Activated CD4-positive, alpha-beta T cell treated with anti-CD3 and anti-CD28 coated beads, Interleukin-2, amount 50 U/mL, for 1 hour (primary cell): ENCODE measurements at places on chromosomes 5 and 9.

DNA sequence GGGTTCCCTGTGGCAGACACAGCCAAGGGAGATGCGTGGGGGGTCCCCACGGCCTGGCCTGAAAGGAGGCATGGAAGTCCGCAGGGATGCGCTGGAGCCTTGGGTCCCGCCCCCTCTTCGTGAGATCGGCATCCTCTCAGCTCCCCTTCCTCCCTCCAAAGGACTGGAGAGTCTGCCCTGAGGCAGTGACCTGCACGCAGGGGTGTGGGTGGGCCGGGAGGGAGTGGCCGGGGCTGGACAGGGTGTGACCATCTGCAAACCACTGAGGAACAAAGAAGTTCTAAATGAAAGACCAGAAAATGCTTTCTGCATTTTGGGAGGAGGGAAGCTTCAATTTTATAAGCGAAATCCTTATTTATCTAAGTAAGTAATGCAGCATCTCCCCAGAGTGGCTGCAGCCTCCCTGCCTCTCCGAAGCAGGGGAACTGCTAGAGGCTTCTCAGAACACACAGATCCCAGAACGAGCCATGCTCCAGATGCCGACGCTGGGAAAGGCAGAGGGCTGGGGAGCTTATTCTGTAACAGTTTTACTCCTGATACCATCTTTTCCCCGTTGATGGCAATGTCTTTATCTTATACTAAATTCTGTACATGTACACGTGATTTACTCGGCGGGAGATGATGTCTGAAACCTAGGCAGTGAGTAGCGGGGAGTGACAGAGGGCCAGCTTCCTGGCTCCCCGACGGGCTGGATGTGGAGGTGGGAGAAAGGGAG lies 221.7 kb downstream of the FANCC start:
- no peak for DNase-seq

DNA sequence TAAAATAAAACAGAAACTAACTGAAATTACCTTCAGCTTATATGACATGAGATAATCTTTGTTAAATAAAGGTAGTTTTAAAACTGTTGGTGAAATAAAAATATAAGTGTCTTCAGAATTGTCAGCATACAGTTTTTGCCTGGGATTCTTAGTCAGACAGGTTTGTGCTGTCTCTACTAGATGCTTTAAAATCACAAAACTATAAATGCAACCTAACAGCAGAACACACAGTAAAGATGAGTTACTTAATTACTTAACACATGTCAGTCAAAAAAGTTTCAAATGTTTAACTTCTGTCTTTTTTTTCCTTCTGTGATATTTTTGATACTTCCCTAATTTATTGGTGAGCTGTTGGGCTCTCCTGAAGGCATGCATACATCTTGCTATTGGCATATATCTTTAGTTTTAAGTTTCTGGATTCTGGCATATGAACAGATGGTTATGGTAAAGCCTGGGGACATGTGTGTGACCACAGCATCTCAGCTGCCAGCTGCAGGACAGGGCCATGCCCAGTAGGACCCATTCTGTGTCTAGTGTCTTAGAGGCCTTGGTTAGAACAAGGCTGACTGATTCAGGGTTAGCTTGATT lies 231.1 kb upstream of the NUDT12 start:
- no peak for DNase-seq

GRCh38 chr9:123741214-123741613 lies 188.7 kb downstream of the DENND1A start:
- no peak for DNase-seq

DNA sequence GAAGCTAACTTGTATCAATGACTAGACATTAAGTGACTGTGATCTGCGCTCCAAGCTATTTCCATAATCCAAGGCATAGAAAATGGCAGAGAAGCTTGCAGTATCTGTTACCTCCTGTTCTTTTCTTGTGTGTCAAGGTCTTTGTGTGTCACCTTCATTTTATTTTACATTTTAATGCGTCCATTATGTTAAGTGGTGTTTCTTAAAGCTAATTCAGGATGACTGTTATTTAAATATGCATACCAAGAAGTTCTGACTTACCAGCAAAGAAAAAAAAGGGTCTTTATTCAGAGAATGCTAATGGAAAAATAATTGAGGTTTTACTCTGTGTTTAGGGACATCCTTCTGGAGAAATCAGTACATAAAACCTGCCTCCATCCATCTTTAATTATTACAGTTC lies 52.3 kb downstream of the STK32A start:
- DNase-seq, result no peak

DNA sequence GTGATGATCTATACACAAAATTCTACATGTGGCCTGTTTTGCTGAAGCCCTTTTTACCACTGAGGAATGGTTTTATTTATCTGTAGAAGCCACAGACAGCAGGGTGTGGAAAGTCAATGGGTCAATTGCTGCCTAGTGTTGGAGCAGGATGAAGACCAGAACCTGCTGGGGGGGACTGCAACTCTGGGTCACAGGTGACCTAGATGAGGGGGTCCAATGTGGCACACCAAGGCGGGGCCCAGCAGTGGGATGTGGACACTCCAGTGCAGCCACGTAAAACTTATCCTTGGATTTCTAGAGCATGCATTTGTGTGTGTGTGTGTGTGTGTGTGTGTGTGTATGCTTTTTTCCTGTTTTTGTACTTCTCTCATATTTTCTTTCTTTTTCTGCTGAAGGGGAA lies 147.5 kb upstream of the PHYKPL start:
- no peak for DNase-seq

- DNase-seq, result no peak
Observed at GRCh38 chr9:91856419-91856818, 93.6 kb downstream of the ROR2 start.

DNA sequence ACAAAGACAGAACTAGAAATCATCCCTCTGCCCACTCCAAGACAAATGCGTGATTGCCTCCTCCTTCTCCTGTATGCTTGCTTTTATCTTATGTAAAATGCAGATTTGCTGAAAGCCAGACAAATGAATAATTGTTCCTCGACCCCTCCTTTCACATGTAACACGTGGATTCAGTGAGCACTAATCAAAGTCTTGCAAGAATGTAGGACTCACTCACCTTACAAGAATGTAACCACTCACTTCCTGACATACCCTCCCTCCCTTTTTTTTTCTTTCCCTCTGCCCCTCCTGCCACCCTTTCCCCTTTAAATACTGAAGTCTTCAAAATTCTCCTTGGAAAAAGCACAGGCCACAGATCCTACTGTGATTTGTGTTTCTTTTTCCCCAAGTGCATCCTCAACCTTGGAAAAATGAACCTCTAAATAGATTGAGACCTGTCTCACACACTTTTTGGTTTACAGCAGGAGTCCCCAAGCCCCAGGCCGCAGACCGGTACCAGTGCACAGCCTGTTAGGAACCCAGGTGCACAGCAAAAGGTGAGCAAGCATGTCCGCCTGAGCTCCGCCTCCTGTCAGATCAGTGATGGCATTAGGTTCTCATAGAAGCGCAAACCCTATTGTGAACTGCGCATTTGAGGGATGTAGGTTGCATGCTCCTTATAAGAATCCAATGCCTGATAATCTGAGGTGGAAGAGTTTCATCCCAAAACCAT lies 29.4 kb upstream of the HSD17B3 start:
- no peak for DNase-seq

DNA sequence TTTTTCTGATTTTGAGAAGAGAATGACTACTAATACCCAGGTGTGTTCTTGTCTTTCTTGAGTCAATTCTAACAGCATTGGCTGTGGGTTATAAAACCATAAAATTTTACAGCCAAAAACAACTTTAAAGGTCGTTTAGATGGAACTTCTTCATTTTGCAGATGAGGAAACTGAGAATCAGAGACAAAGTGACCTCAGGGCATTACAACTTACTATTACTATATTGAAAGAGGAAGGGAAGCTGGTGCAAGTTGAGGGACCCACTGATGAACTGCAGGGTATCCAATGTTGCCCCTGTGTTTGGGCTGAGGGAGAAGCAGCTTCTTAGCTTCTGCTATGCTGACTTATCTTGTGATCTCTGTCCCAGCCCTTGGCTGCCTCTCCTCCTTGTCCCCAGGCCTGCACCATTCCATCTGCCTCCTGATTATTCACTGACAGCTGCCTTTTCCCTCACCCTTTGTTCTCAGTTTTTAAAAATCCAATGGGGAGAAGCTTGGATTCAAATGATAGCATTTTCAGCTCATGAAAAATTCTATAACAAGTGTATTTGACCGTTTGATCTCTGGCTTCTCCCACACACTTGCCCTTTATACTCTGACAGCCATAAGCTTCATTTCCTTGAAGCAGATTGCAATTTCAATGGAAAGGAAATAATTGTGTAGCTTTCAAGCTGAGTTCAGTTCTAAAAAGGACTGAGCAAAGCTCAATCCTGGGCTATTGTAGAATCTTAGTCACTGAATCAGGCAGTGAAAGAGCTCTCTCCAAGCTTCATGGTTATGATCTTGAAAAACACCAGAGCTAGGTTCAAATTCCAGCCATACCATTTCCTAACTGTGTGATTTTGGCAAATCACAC lies 68.5 kb downstream of the TMC1 start:
- no peak for DNase-seq

- DNase-seq, result no peak
Observed at GRCh38 chr5:66356011-66356565, 212.0 kb downstream of the SREK1 start.

DNA sequence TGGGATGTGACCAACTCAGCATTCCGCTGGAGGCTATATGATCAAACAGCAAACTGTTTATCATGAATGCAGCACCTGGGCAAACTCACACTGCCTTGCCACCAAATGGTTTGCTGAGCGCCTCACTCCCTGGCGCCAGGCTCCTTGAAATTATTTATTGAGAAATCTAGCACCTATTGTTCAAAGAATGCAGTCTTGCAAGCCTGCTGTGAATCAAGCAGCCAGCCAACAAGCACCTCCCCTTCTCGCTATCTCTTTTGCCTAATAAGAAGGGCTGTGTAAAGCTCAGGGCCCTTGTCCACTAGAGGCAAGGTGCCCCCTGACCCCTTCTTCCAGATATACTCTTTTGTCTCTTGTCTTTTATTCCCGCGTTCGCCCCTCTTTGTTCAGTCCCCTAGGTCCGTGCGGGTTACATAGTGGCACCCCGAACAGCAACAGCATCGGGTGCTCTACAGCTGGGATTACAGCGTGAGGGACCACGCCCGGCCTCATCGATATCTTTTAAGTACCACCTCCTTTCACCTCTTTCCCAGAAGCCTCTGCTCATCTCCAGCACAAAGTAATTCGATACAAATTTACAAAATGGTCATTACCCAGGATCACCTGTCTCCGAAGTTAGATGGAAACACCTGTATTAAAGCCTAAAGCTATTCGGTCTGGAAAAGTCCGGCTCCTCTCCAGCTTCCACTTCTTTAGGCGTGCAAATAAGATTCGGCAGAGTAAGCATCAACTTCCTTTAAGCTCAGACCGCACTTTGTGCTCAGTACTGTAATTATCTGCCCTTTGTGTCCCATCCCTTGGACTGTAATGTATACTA lies 896 bp downstream of the RIGI start:
- peak; percentile 18 for DNase-seq

- no peak for DNase-seq
Observed at GRCh38 chr9:104564358-104564757, 4.6 kb upstream of the OR13C8 start.

DNA sequence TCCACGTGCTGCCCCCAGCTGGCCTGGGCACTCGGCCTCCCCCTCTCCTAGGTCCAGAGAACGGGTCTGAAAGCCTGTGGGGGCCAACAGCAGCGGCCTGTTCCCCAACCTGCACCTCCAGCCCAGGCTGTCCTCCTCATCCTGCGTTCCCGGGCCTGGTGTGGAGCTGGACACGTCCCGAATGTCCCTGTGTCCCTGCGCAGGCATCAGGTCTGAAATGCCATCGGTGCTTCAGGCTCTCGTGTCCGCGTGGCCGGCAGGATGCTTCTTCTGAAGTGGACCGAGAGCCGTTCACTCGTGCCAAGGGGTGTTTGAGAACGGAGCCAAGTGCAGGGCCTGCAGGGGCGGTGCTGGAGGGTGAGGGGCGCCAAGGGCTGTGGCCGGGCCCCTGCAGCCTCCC lies 24.7 kb upstream of the UBAC1 start:
- no peak for DNase-seq

DNA sequence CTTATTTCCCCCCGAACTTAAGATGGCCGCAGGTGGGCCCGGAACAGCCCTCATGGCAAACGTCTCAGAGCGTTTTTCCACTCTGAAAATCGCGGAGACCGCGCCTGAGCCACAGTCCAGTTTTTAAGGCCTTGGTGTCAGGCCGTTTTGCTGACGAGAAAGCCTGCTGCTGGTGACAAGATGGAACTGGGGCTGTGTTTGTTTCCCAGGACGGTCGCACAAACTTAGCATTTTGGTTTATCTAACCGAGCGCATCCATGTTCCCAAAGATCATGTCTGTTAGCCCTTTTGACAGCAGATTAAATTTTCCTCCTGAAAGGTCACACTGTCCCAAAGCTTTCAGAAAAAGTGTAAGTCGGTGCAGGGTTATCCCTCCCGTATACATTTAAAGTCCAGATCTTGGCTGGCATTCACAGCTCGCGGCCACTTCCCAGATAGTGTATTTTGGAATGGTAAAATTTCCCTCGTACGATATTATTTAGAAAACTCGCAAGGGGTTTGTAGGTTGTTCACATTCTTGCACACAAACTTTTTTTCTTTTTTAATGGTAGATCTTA lies 812 bp downstream of the SREK1 start:
- no peak for DNase-seq

DNA sequence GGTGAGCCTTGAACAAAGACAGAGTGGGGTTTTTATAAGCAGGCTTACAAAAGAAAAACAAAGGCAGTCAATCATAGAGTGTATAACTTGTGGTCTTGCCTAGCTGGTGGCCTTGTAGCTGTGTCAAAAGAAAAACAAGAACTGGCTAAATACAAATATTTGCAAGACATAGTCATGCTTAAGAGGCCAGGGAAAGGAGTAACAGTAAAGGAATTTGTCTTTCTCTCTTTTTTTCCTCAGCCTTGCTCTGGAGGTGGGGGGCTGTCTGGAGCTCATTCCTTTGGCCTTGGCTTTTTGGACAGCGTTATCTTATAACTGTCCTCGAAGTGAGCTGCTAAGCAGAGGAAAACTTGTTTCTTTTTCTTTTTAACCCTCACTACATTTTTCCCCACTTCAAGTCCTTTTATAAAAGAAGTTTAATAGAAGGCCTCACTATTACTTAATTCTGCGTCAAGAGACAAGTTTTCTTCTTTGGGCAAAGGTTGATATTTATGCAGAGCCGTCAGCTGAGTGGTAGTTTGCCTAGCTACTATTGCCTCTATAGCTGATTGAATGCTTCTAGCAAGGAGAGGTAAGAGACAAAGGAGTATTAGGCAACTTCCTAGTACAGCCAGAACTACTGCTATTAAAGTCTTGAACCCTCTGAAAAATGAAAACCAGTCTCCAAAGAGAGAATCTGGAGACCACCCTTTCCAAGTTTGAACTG lies 14.3 kb downstream of the CEL start:
- no peak for DNase-seq
